ENCODE measurements at places on chromosomes 4 and X.
A peak's percentile ranks its signal among the peaks of the same experiment; 100 is the strongest.

- no peak for DNase-seq
Measured at GRCh38 chr4:86564795-86565194, 29.3 kb upstream of the PTPN13 start.

GRCh38 chr4:8273450-8273849 lies 3.9 kb downstream of the HTRA3 start:
- DNase-seq = no peak

GRCh38 chr4:168475745-168476144 lies 4.5 kb downstream of the DDX60L start:
- no peak for DNase-seq

- no peak for DNase-seq
Measured at GRCh38 chrX:133444952-133445831, 29.9 kb upstream of the GPC4 start.

- no peak for DNase-seq
Measured at GRCh38 chr4:187544461-187545053, 451.0 kb upstream of the ZFP42 start.

- DNase-seq = no peak
Measured at GRCh38 chr4:71235311-71236201, 103.3 kb upstream of the SLC4A4 start.

- no peak for DNase-seq
Measured at GRCh38 chrX:9576059-9576458, 111.2 kb downstream of the TBL1X start.

- no peak for DNase-seq
Measured at GRCh38 chr4:675980-676870, 1.9 kb downstream of the MYL5 start.

DNA sequence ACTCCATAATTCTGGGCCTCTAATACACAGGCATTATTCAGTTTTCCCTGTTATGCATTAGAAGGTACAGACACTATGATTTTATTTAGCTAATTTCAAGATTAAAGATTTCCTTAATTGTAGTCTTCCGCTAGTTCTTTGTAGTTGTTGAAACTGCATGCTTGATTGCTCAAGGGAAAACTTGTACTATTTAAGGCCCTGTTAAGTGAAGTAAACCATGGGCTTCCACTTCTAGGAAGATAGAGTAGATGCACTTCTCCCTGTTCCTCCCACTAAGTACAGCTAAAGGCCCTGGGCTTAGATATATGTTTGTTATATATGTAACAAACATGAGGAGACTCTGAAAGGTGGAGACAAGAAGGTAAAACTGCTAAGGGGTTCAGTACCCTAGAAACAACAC lies 215.8 kb upstream of the LEF1 start:
- DNase-seq = no peak

DNA sequence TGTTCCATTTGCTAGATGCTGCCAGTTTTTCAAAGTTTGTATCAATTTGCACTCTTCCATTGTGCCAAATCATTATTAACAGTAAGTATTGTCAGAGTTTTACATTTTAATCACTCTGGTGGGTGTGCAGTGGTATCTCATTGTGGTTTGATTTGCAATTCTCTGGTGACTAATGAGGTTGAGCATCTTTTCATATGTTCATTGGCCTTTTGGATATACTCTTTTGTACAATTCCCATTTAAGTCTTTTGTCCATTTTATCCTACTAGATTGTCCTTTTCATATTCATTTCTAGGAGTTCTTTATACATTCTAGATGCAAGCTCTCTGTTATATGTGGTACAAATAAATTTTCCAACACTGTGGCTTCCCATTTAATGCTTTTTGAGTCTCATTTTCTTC lies 17.4 kb upstream of the ARHGAP36 start:
- DNase-seq = no peak

GRCh38 chrX:150361777-150362351 lies 1.3 kb upstream of the MAMLD1 start:
- DNase-seq = no peak

DNA sequence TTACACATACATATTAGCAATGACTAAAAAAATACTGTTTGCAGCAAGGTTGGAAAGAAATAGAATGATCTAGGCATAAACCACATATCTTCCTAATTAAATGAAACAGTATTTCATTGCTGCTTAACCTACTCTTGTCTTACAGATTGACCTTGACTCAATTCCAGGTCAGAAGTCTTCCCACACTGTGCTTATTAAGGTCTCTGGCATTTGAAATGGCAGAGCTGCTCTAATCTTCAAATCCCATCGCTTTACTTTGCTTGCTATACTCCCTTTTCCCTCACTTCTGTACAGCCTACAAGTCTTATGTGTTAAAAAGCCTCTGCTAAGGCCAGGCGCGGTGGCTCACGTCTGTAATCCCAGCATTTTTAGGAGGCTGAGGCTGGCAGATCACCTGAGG lies 424.5 kb downstream of the RPA4 start:
- no peak for DNase-seq

DNA sequence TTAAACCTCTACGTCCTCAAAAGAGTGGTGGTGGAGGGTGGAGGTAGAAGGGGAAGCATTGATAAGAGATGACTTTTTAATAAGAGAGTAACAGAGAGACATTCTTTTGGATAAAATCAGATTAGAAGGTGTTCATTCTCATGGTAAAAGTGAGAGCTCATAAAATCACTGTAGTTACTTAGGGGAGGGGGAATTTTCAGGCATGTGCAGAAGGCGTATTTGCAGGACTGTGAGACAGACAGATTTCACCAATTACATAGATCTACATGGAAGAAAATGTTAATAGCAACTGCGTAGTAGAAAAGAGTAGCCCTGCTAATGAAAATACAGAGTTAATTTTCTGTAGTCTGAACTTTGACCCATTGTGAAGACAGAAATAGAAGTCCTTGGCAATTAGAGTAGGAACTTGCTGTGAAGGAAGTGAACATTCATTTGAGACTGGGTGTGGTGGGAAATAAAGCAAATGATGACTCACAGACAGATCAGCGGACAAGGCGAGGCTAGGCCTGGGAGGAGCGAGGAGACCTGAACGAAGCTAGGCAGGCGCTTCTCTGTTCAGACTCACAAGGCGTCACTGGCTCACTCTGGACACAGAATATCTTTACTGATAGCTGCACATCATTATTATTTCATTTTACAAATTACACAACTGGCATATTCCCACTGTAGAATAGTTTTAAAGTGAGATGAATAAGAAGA lies 57.2 kb upstream of the FAM9C start:
- no peak for DNase-seq

DNA sequence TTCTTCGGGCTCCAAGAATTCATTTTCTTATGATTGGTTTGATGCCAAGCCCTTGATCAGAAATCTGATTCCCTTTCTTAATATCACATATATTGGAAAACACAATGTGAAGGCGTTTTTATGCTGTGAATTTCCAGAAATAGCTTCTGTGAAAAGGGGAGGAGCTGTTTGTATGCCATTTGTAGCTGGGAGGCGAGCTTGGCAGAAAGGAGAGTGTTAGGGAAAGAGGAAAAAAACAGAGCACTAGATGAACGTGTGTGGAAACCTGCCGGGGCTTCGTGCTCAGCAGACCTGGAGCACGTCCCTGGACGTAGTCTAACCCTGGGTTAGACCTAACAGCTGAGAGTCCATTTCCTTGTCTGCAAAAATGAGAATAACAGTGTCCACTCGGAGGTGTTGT lies 3.4 kb downstream of the CLCN4 start:
- no peak for DNase-seq

DNA sequence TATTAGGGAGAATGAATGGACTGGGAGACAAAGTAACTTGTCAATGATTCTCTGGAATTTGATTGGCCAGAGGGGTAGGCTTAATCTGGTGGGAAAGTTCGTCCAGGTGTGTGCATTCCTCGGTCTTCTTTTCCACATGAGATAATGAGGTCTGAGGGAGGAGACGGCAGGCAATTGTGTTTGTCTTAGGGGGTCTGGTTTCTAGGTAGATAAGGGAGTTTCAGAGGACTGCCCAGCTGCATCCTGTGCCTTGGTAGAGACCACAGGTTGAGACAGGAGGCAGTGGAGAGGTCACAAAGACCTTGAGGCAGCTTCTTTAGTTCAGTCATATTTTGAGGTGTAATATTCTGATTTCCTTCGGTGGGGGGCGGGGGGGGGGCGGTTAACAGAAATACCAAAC lies 4.3 kb downstream of the MGST2 start:
- no peak for DNase-seq

DNA sequence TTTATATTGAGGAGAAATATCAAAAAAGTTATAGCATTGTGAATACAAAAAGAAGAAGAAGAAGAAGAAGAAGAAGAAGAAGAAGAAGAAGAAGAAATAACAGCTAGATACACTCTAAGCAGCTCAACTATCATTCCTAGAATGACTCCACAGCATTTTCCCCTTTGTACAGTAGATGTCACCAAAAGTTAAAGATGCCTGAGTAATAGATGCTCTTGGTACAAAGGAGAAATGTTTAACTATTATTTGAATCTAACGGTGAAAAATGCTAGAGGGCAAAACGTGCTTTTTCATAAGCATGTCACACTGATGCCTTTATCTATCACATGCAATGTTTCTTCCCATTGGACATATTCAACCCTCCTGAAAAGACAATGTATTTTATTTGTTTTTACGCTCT lies 178.4 kb upstream of the GPRIN3 start:
- DNase-seq = peak; percentile 12

- DNase-seq = peak; percentile 12
Measured at GRCh38 chrX:132489578-132490419, 961 bp upstream of the MBNL3 start.

GRCh38 chr4:180098586-180098985 lies 2144.6 kb upstream of the TENM3 start:
- no peak for DNase-seq

DNA sequence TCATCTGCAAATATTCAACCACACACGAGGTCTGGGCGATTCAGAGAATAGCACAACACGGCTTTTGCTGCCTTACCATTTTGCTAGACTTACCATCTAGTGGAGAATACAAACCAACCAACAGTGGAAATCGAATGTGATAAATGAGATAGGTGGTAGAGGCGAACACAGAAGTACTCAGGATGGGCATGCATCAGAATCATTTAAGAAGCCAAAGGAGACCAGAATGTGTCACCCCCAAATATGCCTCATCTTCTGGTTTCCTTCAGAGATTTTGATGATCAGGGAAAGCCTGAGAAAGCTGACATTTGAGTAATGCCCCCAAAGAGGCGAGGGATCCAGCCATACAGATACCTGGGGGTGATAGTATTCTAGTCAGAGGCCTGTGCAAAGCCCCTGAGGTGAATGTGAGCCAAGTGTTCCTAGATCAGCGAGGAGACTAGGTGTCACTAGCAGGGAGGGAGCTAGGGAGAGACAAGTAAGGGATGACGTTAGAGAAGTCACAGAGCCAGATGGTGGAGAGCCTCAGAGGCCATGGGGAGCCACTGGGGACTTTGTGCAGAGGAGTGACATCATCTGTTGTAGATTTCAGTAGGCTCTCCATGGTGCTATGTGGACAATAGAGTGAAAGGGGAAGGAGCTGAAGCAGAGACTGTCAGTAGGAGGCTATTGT lies 1.7 kb downstream of the MTMR1 start:
- DNase-seq = no peak

- DNase-seq = no peak
Measured at GRCh38 chr4:11704186-11704830, 275.6 kb upstream of the HS3ST1 start.

DNA sequence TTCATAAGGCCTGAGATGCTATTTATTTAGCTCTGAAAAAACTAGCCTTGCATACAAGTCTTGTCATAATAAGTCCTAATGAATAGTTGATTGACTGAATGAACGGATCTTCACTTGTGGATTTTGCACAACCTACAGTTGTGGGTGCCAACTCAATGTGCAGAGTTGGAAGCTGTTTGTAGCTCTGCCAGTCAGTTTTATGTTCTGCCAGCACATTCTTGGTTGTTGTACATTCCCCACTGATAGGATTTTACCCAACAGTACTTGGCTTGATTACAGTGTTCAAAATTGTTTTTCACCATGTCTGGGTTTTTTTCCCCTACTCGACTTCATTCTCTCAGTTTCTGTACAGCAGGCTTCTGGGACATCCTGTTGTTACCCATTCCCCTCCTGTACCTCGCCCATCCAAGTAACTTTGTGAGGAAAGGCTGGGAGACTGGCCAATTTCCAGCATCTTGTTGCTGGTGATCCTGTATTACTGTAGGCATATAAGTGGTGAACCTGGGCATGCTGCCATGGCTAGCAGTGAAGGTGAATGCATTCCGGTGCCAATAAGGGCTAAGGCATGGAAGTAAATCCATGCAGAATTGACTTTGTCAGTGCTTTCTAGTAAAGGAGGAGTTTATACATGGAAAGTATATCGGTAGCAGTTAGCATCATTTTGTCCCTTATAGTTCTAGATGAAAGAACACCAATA lies 22.8 kb downstream of the IL1RAPL1 start:
- no peak for DNase-seq

GRCh38 chrX:134172588-134173259 lies 64.3 kb upstream of the CCDC160 start:
- DNase-seq = no peak

DNA sequence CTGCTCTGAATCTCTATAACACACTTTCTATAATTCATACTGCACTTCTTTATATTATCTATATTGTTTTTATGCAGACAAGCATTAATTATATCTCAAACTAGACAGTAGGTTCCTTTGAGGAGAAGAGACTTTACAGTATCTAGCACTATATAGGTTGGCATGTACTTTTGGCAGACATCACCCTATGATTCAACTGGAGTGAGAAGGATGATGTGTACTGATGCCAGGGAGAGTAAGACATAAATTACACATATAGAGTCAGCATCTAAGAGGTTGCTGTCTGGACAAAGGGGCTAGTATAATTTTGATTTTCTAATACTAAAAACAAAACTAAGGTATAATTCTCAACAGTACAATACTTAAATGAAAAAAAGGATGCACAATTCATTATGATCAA lies 5.1 kb upstream of the RBM41 start:
- no peak for DNase-seq

DNA sequence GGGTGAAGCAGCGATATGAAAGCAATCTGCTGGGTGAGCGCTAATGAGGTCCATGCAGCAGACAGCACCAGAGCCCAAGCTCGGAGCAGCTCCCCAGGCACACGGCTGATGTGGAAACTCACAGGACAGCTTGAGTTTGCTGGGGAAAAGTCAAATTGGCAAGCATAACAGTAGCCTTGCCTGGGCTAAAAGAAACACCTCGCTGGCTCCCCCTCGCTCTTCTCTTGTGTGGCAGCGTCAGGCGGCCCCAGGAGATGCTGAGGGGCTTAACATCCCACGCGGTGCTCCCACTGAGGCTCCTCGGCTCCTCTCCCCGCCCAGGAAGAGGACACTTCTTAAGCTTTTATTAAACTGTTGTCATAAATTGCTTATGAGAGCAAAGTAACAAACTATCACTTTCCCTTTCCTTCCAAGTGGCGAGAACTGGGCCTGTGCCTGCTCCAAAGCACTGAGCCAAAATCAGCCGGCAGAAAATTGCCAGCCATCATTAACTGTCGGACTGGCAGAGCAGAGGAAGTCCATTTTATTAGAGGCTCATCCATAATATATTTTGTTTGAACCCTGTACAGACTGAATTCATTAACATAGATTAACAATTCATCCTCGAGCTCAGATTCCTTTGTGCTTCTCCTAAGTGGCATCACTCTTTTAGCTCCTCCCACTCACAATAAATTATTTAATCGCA lies 111.4 kb downstream of the TSPAN5 start:
- DNase-seq = no peak

GRCh38 chr4:73978886-73979285 lies 2.9 kb downstream of the PF4 start:
- DNase-seq = no peak

- DNase-seq = no peak
Measured at GRCh38 chr4:184250795-184251669, 33.4 kb upstream of the ENPP6 start.

Measured in NCI-H1417 treated with DMSO at 0.1 percent for 48 hours (cell line).